ENCODE measurements at places on chromosomes 1 and 21.

- no peak overlapping the region for H3K27ac ChIP-seq
- H3K27me3 ChIP-seq = peaks cover 10% of the 10 kb centered on the region
- no peak overlapping the region for H3K4me3 ChIP-seq
- DNase-seq = no peak
These were observed 9.6 kb downstream of the EPHA10 start for GRCh38 chr1:37755290-37755689.

DNA sequence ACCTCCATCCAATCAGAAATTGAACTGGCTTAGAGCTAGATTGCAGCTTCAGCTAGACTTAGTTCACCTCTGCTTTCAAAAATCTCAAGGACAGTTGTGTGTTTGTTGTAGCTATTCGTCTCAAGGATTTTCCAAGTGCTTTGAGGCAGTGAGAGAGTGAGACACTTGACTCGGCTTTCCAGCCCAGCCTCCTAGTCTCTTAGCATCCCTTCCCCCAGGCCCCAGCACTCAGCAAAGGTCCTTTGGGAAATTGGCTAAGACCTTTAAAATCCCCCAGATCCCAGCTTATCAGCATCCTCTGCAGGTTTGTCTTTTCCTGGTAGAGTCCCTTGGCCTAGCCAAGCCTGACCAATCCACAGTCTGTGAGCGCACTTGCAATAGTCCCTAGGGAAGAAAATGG, 47.9 kb upstream of the PROX1 start:
- H3K36me3 ChIP-seq = no peaks in the 10 kb centered on the region
- H3K4me1 ChIP-seq = no peaks in the 10 kb centered on the region
- H3K4me3 ChIP-seq = no peak overlapping the region
- no peak for DNase-seq
- H3K27ac ChIP-seq = no peak overlapping the region
- no peaks in the 10 kb centered on the region for H3K27me3 ChIP-seq

DNA sequence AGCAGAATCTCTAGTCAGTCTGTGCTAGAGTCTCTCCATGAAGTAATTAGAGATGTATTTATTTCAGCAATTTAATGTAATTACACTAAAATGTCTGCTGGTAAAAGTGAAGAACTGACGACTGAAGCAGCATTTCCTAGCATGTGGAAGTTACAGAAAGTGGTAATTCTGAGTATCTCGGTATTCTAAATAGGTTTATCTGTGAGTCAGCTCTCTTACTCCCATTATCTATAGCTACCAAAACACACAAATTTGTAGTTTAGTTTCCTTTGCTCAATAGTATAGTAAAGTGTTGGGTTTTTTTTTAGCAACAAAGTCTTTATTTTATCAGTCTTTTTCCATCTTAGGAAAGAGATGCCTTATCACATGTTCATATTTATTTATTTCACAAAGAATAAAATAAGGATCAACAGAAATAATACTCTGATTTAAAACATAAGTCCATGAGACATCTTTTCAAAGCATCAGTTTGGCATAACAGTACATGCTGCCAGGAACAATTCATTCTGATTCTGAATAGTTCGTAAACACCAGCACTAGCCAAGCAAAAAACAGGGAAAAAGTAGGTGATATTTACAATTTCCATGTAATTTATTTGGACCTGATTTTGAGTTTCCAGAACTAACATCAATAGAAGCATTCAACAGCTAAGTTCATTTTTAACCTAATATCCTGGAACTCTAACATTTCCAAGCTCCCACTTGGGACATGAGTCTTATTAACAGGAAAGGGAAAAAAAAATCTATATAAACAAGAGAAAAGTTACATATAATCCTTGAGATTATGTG, 76.3 kb downstream of the KCNT2 start:
- no peak overlapping the region for H3K4me3 ChIP-seq
- H3K36me3 ChIP-seq = no peaks in the 10 kb centered on the region
- H3K4me1 ChIP-seq = no peaks in the 10 kb centered on the region
- no peak overlapping the region for H3K27ac ChIP-seq
- no peak for DNase-seq

GRCh38 chr1:2045468-2046173, 4.6 kb upstream of the PRKCZ start:
- no peaks in the 10 kb centered on the region for H3K27me3 ChIP-seq
- no peaks in the 10 kb centered on the region for H3K36me3 ChIP-seq
- no peak overlapping the region for H3K4me3 ChIP-seq
- no peak for DNase-seq
- no peak overlapping the region for H3K27ac ChIP-seq
- H3K4me1 ChIP-seq = peaks cover 3% of the 10 kb centered on the region

DNA sequence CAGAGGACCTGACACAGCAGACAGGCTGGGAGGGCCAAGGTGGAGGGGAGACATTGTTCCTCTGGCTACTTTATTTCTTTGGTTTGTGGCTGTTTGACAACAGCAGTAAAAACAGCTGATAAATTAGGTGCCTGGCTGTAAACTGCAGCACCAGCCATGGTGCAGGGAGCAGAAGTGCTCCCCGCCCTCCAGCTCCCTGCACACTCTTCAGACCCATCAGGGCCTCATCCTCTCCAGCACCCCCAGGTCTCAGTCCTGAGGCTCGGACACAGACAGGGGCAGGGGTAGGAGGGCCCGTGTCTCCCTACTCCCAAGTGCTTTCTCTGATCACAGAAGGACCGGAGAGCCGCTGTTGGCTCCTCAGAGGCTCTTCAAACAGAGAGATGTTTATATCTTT, 17.7 kb upstream of the LRRN2 start:
- no peaks in the 10 kb centered on the region for H3K27me3 ChIP-seq
- no peak overlapping the region for H3K27ac ChIP-seq
- no peak for DNase-seq
- no peak overlapping the region for H3K4me3 ChIP-seq
- no peaks in the 10 kb centered on the region for H3K4me1 ChIP-seq
- H3K36me3 ChIP-seq = no peaks in the 10 kb centered on the region

GRCh38 chr21:38839328-38840286, 33.9 kb downstream of the ETS2 start:
- H3K27ac ChIP-seq = no peak overlapping the region
- no peaks in the 10 kb centered on the region for H3K36me3 ChIP-seq
- H3K4me1 ChIP-seq = no peaks in the 10 kb centered on the region
- no peaks in the 10 kb centered on the region for H3K27me3 ChIP-seq
- no peak for DNase-seq
- H3K4me3 ChIP-seq = no peak overlapping the region

- H3K36me3 ChIP-seq = no peaks in the 10 kb centered on the region
- no peaks in the 10 kb centered on the region for H3K27me3 ChIP-seq
- DNase-seq = no peak
- peaks cover 14% of the 10 kb centered on the region for H3K4me1 ChIP-seq
- no peak overlapping the region for H3K4me3 ChIP-seq
These were observed 34.1 kb downstream of the TRIT1 start for GRCh38 chr1:39849203-39849602.

DNA sequence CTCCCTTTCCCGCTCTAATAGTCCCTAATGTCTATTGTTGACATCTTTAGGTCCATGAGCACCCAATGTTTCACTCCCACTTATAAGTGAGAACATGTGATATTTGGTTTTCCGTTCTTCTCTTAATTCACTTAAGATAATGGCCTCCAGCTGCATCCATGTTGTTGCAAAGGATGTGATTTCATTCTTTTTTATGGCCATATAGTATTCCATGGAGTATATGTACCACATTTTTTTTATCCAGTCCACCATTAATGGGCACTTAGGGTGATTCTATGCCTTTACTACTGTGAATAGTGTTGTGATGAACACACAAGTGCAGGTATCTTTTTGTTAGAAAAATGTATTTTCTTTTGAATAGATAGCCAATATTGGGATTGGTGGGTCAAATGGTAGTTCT, 126.0 kb upstream of the RAB3GAP2 start:
- no peak overlapping the region for H3K27ac ChIP-seq
- H3K27me3 ChIP-seq = no peaks in the 10 kb centered on the region
- no peaks in the 10 kb centered on the region for H3K4me1 ChIP-seq
- no peak for DNase-seq
- no peak overlapping the region for H3K4me3 ChIP-seq
- no peaks in the 10 kb centered on the region for H3K36me3 ChIP-seq

GRCh38 chr1:56461158-56462127, 117.9 kb downstream of the PLPP3 start:
- DNase-seq = no peak
- H3K4me3 ChIP-seq = no peak overlapping the region
- H3K27me3 ChIP-seq = no peaks in the 10 kb centered on the region
- H3K36me3 ChIP-seq = no peaks in the 10 kb centered on the region

DNA sequence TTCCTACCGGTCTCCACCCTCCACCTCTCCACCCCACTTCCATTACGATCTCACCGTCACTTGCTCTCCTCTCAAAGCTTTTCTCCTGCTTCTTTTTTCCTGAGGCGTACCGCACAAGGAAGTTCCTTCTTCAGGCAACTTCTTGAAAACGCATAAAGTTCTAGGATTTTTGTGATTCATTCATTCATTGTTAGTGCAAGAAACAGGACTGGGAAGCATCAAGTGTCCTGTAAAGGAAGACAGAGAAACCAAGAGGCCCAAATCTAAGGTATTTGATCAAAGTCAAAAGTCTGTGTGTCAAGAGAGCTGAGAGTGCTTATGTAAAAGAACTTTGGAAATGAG, 1.3 kb upstream of the RCC2 start:
- no peak overlapping the region for H3K27ac ChIP-seq
- H3K4me3 ChIP-seq = no peak overlapping the region
- no peaks in the 10 kb centered on the region for H3K36me3 ChIP-seq
- H3K27me3 ChIP-seq = no peaks in the 10 kb centered on the region

GRCh38 chr21:29501451-29501850, 202.7 kb downstream of the BACH1 start:
- no peak overlapping the region for H3K27ac ChIP-seq
- no peaks in the 10 kb centered on the region for H3K27me3 ChIP-seq
- no peak overlapping the region for H3K4me3 ChIP-seq

Data from prostate gland (tissue), 2 donors.